ENCODE measurements at places on chromosomes 12 and 14. TPM values are rescaled to one million over a fixed set of nuclear protein-coding genes. Genes with fewer than 3 reads are reported as not detected.

The RNASE3 gene
- 0.18 TPM for polyA plus RNA-seq

The ITGB7 gene
- 9.5 TPM for polyA plus RNA-seq

DNA sequence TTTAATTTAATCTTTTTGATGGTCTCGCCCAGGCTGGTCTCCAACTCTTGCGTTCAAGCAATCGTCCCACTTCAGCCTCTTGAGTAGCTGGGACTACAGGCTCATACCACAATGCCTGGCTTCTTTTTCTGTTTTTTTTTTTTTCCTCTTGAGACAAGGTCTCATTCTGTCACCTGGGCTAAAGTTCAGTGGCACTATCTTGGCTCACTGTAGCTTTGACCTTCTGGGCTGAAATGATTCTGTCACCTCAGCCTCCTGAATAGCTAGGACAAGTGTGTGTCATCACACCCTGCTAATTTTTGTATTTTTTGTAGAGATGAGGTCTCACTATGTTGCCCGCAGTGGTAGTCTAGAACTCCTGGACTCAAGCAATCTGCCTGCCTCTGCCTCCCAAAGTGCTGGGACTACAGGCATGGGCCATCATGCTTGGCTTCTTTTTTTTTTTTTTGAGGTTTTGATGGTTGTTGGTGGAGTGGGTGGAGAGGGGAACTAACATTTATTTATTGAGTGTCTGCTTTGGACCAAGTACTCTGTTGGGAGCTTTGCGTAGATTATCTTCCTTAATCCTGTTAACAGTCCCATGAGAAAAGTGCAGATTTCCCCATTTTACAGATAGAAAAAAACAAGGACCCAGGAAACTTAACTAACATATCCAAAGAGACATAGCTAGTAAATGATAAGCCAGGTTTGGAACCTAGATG is 102.0 kb downstream of the DIP2B start:
- peak; percentile 75 for DNase-seq
- no peak overlapping the region for H3K4me3 ChIP-seq
- H3K4me1 ChIP-seq: peaks cover 5% of the 10 kb centered on the region
- H3K36me3 ChIP-seq: no peaks in the 10 kb centered on the region

DNA sequence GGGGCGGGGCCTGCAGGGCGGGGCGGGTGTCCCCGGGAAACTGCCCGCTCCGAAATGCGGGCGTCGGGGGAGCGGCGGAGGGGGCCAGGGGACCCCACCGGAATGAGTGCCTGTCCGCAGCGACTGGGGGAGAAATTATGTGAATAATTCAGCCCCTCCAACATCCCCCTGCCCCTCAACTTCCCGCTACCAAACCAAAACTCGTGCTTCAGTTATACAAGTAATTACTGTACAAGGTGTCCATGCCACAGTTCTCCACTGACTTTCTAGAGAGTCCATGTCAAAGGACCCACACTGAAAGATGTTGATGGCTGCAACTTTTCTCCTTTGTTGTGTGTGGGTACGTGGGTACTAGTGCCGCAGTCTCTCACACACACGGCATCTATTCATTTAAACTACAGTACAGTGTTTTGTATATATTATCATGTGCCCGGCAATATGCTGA is 414 bp upstream of the CDK17 start:
- H3K27ac ChIP-seq: peak overlapping the region; percentile 92
- H3K36me3 ChIP-seq: no peaks in the 10 kb centered on the region
- DNase-seq: peak; percentile 76
- H3K27me3 ChIP-seq: no peaks in the 10 kb centered on the region

DNA sequence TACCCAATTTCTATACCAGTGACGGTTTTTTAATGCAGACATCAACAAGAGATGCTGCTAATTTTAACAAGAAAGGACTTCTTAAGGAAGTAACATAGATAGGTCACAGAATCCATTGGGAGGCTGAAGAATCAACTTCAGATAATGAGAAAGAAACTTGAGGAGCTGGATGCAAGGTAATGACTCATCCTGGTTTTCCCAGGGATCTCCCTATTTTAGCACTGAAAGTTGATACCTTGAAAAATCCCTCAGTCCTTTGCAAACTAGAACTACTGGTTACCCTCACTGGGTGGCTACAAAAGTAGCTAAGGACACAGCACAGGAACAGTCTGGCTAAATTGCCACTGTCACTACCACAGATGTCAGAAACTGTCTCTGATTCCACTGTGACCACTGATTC is 561.9 kb downstream of the FLRT2 start:
- no peaks in the 10 kb centered on the region for H3K4me1 ChIP-seq
- H3K27ac ChIP-seq: no peak overlapping the region
- no peaks in the 10 kb centered on the region for H3K27me3 ChIP-seq

The C12orf56 gene
- 0.22 TPM for polyA plus RNA-seq

GRCh38 chr12:91920276-91920675 is 225.4 kb downstream of the BTG1 start:
- H3K4me3 ChIP-seq: no peak overlapping the region
- no peaks in the 10 kb centered on the region for H3K4me1 ChIP-seq
- no peaks in the 10 kb centered on the region for H3K27me3 ChIP-seq
- H3K36me3 ChIP-seq: no peaks in the 10 kb centered on the region
- DNase-seq: no peak

DNA sequence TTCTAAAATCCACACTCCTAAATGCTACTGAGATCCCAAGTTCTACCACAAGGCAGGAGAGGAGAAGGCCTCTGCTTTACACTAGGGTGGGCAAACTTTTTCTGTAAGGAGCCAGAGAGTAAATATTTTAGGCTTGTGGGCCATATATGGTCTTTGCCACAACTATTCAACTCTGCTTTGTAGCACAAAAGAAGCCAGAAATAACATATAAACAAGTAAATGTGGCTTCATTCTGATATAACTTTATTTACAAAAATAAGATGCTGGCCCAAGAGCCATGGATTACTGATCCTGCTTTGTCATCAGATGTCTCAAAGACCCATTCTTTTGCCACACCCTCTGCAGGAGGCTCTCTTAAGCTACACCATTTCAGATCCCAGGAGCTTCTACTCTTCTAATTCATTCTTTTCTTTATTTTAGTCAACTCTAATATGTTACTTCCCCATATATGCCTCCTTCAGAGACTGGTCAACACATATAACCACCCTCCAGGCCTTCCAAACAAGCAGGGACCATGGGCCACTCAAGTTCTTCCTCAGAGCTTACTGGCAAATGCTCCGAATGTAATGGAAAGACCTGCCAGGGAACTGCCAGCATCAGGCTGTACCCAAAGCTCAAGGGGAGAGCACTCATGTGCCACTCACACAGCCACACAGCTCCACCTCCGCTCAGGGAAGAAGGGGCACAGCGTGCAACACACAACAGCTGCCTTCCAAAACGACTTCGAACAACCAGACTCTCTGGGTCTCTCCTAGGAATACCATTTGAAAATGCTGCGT is 15.6 kb downstream of the APPL2 start:
- peaks cover 69% of the 10 kb centered on the region for H3K4me1 ChIP-seq
- no peak for DNase-seq
- H3K36me3 ChIP-seq: peaks cover 54% of the 10 kb centered on the region

DNA sequence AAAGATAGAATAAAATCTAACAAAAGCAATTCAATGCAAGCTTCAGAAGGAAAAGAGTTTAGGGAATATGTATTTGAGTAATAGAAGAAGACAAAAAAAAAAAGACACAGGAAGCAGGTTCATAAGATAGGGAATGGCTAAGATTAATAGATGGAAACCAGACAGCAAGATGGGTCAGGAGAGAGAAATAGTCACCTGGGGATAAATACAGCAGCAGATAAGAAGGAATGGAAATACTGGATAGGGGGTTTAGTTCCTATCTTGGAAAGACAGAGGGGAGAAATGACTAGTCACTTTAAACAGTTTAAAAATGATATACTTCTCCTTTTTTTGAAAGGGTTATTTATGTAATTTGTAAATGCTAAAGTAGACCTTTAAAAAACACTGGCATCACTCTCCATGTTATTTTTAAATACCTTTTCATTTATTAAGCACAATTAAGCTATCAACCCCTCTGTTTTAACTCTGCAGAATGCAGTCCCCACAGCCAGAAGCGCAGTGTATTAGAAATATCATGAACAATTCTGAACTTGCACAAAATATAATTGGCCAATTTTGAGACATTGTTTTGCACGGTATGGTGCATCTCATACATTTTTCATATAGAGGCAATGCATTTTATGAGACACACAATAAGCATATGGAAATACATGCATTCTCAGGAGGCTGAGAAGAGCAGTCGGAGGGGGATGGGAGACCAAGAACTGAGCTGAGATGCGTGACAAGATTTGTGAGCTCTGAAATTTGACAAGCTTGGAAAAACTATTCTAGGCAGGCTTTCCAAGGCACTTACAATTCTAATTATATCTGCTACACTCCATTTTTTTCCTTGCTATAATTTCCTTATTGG is 303.4 kb upstream of the PRICKLE1 start:
- H3K4me1 ChIP-seq: no peaks in the 10 kb centered on the region
- no peaks in the 10 kb centered on the region for H3K27me3 ChIP-seq
- H3K27ac ChIP-seq: no peak overlapping the region
- H3K4me3 ChIP-seq: no peak overlapping the region

DNA sequence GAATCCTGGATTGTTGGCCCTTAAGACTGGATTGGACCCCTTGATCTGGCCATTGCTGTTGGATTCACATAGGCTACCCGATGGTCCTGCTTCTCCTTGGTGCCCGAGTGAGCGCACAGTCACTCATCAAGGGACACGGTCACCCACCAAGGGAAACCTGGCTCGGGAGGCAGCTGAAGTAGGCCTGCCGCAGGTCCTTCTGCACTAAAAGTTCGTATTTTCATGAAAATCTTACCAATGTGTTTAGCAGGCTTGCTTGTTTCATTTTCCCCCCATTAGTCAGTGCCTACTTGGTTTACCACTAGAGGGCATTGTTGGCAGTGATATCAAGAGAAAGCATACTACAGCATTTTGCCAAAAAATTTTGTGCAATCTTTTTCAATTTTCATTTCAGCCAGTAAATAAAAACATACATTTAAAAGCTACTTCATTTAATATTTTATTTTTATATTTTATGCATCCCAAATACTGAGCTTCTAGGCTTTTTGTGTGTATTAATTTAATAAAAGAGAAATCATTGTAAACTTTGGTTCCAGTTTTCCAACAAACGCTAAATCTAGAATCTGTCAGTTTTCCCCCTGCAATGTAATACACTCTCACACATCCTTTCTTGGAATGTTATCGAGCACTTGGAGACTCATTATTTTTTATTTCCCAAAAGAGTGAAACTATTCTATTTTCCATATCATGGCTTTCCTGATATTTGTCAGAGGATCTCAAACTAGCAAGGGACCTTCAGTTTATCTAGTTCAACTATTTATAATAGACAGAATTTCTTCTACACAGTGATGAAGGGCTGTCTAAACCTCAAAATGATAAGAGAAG is 116.7 kb downstream of the LMNTD1 start:
- H3K4me3 ChIP-seq: peak overlapping the region; percentile 13
- DNase-seq: peak; percentile 37
- peaks cover 17% of the 10 kb centered on the region for H3K4me1 ChIP-seq
- no peaks in the 10 kb centered on the region for H3K27me3 ChIP-seq
- no peaks in the 10 kb centered on the region for H3K36me3 ChIP-seq

The CEBPE gene
- 0.07 TPM for polyA plus RNA-seq

DNA sequence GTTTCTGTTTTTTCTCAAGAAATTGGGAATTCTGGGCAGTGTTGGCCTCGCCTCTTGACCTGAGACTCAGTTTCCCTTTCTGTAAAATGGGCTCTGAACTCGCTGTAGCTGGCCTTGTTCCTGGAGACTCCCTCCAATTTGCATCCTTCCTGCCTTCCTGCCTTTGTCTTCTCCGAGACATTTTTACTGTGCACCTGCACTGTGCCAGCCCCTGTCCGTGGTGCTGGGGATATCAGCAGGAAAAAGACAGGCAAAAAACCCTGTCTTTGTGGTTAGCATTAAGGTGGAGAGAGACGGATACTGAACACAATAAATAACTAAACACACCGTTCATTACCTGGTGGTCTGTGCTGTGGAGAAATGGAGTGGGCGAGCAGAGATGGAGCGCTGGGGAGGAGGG is 129.8 kb downstream of the AACS start:
- no peaks in the 10 kb centered on the region for H3K36me3 ChIP-seq
- no peak overlapping the region for H3K4me3 ChIP-seq
- H3K4me1 ChIP-seq: no peaks in the 10 kb centered on the region
- DNase-seq: no peak

GRCh38 chr14:68416171-68416570 is 376.7 kb downstream of the ZFP36L1 start:
- DNase-seq: no peak
- H3K36me3 ChIP-seq: no peaks in the 10 kb centered on the region
- H3K27me3 ChIP-seq: no peaks in the 10 kb centered on the region
- no peak overlapping the region for H3K27ac ChIP-seq
- H3K4me3 ChIP-seq: no peak overlapping the region

GRCh38 chr12:87020071-87020470 is 763.9 kb upstream of the MGAT4C start:
- no peaks in the 10 kb centered on the region for H3K4me1 ChIP-seq
- DNase-seq: no peak
- H3K4me3 ChIP-seq: no peak overlapping the region
- no peaks in the 10 kb centered on the region for H3K27me3 ChIP-seq
- no peaks in the 10 kb centered on the region for H3K36me3 ChIP-seq
- H3K27ac ChIP-seq: no peak overlapping the region

- H3K27me3 ChIP-seq: no peaks in the 10 kb centered on the region
- H3K4me3 ChIP-seq: no peak overlapping the region
- peak; percentile 5 for DNase-seq
Measured at GRCh38 chr12:24679126-24679525, 269.8 kb downstream of the BCAT1 start.

GRCh38 chr14:72894323-72894622 is 372 bp upstream of the DPF3 start:
- peak overlapping the region; percentile 70 for H3K4me3 ChIP-seq
- H3K4me1 ChIP-seq: peaks cover 20% of the 10 kb centered on the region

DNA sequence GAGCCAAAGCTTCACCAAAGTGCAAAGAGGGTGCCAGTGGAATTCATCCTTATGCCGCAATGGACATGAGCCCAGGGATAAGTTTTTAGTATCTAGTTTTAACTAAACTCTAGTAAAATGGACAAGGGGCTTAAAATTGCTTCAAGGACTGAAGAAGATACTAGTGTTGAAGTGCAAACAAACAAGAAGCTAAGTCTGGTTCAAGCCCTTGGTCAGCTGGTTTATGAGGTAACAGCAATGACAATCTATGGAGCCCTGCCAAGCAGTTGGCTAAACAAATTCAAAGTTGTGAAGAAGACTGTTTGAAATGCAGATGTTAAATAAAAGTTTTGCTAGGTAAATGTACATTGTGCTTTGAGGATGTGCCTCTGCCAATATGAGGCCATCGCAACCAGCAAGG is 209.4 kb downstream of the KTN1 start:
- no peaks in the 10 kb centered on the region for H3K4me1 ChIP-seq
- H3K27me3 ChIP-seq: no peaks in the 10 kb centered on the region
- H3K4me3 ChIP-seq: no peak overlapping the region
- H3K27ac ChIP-seq: no peak overlapping the region
- no peaks in the 10 kb centered on the region for H3K36me3 ChIP-seq

- H3K36me3 ChIP-seq: no peaks in the 10 kb centered on the region
- H3K4me1 ChIP-seq: no peaks in the 10 kb centered on the region
- no peak overlapping the region for H3K4me3 ChIP-seq
- H3K27me3 ChIP-seq: no peaks in the 10 kb centered on the region
- no peak for DNase-seq
Measured at GRCh38 chr14:43316427-43316826, 1190.7 kb downstream of the FSCB start.

The HOXC9 gene
- polyA plus RNA-seq: 0.51 TPM

GRCh38 chr12:56626701-56627100 is 3.4 kb downstream of the BAZ2A start:
- no peak overlapping the region for H3K27ac ChIP-seq
- H3K4me3 ChIP-seq: no peak overlapping the region
- H3K27me3 ChIP-seq: no peaks in the 10 kb centered on the region
- H3K36me3 ChIP-seq: peaks cover 17% of the 10 kb centered on the region
- H3K4me1 ChIP-seq: peaks cover 11% of the 10 kb centered on the region

The TAS2R19 gene
- 0.87 TPM for polyA plus RNA-seq

Data from large intestine (tissue), 12 donors.